Stimulated activated CD4-positive, alpha-beta T cell treated with anti-CD3 and anti-CD28 coated beads, Interleukin-15, amount 100 ng/mL, for 24 hours (primary cell): ENCODE measurements at places on chromosomes 7 and 10.
A peak's percentile ranks its signal among the peaks of the same experiment; 100 is the strongest.

DNA sequence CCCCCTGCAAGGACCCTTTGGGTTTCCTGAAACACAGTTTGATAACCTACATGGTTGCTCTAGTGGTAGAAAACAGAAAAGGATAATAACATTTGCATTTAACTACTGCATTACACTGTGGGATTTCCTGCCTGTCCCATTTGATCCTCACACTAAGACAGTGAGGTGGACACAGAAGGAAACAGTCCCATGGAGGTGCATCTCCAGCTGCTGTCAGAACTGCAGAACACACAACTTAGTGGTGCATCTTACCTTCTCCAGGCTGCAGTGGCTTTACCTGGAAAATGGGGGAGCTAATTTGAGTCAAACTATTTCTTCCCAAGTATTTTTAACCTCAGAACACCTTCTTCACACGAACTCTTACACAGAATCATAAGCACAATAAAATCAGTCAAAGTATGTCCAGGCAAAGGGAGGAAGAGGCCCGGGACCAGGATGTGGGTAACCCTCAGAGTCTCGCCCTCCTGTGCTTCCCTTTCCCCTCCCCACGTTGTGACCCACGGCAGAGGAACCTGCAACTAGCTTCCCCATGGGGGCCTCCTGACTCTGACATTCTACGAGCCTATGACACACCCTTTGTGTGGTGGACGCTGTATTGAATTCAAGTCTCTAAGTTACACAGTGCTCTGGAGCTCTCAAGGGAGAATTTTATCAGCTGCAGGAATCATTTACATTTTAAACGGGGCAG, 33.7 kb downstream of the SCRN1 start:
- peak; percentile 9 for DNase-seq

GRCh38 chr7:137747359-137748031, 99.3 kb downstream of the DGKI start:
- DNase-seq, result no peak

DNA sequence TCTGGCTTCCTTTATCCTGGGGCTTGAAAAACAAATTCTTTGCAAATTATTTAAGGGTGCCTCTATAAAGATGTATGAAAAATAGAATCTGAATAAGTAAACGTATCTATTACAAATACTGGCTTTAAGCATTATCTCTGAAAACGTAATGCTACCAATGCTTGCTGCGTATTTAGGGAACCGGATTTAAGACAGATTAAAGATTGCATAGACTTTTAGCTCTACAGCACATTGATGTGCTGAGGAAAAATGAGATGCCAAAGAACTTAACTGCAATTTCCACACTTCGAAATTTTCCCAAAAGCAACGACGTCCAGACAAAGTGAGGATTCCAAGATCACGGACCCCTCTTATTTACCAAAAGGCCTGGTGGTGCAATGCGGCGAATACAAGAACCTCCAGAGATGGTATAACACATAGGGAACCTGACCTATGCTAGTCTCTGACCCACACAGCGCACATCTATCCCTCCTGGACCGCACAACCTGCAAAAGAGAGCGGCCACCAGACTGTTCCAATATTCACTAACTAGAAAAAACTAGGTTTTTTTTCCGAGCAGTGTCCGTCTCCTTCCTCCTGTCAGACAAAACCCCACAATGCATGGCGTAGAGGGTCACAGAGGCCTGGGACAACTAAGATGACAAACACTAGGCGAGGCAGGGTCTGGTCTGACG, 34.3 kb upstream of the PHF14 start:
- no peak for DNase-seq

- no peak for DNase-seq
Observed at GRCh38 chr7:128120976-128121490, 89.8 kb upstream of the LRRC4 start.

- DNase-seq, result no peak
Observed at GRCh38 chr10:93073539-93074146, at the start of gene CYP26A1. TSS of gene CYP26A1 (plus strand) at chr10:93073893. CDS start at chr10:93073935, 42 bp downstream.

- DNase-seq, result no peak
Observed at GRCh38 chr7:148733496-148733895, 34.8 kb downstream of the CUL1 start.

- no peak for DNase-seq
Observed at GRCh38 chr7:41930538-41931262, 227.8 kb upstream of the INHBA start.

DNA sequence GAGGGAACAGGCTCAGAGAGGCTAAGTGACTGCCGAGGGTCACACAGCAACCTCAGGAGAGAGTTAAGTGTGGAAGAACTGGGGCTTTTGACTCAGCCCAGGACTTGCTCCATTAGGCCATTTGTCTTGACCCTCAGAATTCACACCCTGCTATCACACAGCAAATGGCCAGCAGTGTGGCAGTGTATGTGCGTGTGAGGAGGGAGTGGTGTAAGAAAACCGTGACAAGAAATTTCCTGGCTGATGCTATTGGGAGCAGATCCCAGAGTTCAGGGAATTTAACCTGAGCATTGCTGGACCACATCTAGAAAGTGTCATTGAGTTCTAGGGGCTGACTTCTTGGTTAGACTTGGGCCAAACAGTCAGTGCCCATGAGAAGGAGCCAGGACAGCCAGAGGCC, 18.4 kb downstream of the VWA2 start:
- DNase-seq, result no peak

DNA sequence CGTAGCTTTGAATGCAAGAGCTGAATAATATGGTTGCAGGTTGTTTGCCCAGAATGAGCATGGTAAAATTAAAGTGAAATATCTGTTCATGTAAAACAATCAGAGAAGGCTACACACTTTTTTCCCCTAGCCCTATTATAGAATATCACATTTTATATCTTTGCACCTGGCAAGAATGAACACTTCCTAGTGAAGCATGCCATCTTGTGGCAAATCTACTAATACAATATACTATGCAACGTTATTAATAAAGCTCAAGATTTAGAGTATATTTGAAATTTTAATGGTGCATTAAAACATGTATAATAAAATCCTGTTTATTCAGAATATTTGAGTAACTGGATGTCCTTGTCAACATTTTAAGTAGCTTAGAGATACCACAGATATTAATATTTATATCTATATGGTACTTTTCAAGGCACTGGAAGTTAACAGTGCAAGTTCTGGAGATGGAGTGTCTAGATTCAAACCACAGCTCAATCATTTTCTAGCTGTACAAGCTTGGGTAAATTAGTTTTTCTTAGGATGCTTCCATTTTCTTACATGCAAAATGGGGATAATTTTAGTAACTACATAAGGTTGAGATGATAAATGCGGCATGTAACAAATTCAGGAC, 643.1 kb upstream of the SEMA3D start:
- DNase-seq, result no peak

DNA sequence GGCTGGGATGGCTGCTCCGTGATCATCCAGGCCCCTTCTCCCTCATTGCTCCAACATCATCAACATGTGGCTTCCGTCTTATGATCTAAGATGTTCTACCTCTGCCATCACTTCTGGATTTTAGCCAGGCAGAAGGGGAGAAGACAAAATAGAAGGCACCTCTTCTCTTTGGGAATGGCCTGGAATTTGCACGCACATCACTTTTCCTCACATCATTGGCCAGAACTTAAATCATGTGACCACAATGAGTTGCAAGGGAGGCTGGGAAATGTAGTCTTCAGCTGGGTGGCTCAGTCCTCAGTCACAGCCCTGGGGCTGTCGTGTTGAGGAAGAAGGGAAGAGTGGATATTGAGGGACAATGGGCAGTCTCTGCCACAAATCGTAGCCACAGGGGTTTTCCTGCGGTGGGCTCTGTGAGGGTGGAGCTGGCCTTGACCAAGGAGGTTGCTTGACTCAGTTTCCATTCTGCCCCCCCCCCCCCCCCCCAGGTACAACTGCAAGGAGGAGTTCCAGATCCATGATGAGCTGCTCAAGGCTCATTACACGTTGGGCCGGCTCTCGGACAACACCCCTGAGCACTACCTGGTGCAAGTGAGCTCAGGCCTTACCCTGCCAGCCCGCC, 50.3 kb downstream of the PALD1 start:
- peak; percentile 17 for DNase-seq
